SK-N-SH treated with all-trans-retinoic acid at 6 μM for 48 hours (cell line): ENCODE measurements at places on chromosomes 3 and 15.

DNA sequence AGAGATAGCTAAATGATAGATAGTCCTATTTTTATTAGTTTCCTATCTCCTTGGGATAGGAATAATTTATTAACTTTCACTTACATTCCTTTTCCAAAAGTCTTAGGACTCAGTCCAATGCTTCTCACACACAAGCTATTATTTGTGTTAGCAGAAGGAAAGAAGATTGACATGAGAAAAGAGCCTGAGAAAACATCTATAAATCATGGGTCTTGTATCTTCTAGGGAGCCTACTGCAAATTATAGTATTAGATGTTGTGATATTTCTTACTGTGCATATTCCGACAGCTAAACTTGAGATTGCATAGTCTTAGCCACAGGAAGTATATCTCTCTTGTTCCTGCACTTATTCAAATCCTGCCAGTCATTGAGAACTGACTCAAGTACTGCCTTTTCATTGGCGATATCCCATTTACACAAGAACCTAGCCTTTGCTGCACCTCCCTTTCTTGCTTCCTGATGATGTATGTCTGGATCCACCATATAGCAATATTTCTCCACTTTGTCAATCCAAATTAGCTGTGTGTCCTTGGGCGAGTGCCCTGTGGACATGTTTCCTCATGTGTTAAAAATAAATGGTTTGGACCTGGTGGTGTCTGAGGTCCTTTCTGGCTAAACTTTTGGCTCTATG is 245.1 kb upstream of the LMCD1 start:
- no peak for ATAC-seq

DNA sequence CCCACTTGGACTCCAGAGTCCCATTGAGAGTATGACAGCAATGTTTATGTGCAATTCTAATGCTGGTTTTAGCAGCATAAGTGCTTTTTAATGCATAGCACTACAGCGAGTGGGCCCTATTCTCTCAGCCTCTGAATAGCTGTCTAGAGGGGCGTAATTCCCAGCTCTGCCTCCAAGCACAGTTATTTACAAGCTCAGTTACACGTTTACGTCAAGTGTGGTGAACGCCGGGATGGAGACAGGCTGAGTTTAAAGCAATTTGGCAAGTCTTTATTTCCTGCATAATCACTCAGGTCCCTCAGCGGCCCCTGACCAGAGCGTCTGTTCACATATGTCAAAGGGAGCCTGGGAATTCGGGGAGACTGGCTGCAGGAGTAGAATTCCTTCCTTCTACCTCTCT is 43.9 kb downstream of the SOX14 start:
- ATAC-seq: no peak

- ATAC-seq: peak; percentile 42; the same call in 2 of the 3 replicates
These were observed 60.0 kb downstream of the MAGEF1 start for GRCh38 chr3:184651904-184652303.

DNA sequence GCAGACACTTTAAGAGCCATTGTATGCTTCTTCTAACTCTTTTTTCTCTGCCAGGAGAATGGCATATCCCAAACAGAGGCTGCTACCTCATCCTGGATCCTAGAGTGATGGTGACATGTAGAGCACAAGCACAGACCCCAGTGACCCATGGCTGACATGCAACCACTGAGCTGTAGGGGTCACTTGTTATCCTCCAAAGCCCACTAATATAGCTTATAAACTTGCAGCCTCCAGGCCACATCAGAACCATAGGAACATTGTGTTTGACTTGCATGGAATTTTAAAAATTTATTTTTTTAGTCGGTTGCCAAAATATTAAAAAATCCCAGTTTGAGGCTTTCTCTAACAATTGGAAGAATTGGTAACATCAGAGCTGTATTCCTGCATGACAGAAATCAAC is 283.0 kb upstream of the WNT5A start:
- ATAC-seq: no peak; the same call in 2 of the 3 replicates

DNA sequence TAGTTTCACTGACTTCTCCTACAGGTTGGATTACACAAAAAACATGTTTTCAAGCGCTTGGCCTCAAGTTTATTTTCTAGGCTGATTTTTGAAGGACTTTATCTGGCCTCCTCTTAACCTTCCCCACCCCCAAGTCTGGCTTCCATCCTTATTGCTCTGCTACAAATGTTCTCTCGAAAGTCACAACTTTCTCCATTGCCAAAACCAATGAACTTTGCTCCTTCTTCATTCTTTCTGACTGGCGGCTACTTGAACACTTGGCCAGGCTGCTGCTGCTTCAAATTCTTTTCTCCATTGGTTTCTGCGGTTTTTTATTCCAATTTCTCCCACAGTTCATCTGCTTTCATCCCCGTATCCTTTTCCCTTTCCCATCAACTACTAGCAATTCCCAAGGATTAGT is 106.6 kb downstream of the TOP2B start:
- ATAC-seq: no peak

DNA sequence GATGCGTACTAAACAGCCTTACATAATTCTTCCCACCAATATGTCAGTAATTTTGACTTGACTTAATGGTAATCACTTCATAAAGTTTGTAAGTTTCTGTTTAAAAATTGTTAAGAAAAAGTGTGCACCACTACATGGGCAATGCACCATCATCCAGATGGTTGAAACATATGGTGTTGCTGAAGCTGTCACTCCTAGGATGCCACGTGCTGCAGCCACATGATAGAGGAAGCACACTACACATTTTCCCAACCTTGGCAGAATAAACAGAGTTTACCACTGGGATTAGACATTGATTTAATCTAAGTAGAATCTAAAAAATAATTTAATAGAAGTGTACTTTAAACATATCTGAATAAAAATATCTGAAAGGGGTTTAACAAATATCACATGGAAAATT is 1209.9 kb downstream of the NSUN3 start:
- no peak for ATAC-seq

DNA sequence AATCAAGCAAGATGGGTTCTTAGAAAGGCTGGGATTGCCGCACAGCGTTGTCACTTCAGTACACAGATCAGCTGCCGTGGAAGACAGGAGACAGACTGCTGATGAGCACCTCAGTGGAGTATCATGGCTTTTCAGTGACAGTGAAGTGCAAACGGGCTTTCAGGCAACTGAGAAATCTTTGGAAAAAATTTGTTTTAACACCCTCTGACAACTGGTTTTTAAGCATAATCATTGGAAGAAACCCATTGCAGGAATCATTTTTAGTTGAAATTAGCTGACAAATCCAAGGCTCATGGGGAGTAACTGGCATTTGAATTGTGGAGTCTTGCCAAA is 418.8 kb downstream of the OTOL1 start:
- peak; percentile 33 for ATAC-seq

DNA sequence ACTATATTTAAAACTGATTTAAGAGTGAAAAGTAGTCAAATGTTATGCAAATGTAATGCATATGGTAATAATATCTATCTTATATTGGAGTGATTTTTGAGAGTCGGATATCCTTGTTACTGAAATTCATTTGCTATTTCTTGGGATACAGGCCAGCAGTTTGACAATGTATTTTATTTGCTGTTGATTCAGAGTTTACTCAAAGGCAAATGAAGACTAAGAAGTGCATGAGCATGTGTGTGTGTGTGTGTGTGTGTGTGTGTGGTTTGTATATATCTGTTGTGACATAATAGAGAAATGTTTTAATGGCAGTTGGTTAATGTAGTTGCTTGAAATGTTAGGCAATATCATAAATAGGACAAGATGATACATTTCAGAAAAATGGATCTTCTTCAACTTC is 39.0 kb downstream of the UNC13C start:
- no peak for ATAC-seq

- ATAC-seq: no peak
These were observed 686.5 kb downstream of the IGSF11 start for GRCh38 chr3:118348169-118348557.

- ATAC-seq: peak; percentile 7; the same call in 1 of the 3 replicates
These were observed 1.2 kb downstream of the TBL1XR1 start for GRCh38 chr3:177196008-177196455.

GRCh38 chr3:113002679-113003078 is 11.9 kb downstream of the GTPBP8 start:
- ATAC-seq: no peak; the same call in 1 of the 3 replicates

- ATAC-seq: no peak
These were observed 25.4 kb downstream of the MAPKAPK3 start for GRCh38 chr3:50642382-50642781.

DNA sequence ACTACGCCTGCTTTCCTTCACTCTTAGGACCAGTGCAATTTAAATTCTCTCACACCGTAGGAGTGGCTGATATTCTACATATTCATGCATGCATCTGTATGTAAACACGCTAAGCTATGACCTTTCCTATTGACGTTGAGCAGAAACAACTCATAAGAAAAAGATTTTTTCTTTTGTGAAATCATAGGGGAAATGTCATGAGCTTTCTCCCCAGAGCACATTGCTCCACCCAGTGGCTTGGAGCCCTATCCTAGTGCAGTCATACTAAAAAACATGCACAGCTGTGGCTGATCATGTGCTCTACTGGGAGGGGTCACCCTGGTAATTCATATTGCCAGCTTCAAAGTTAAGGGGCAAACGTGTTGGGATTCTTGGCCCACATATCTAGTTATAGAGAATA is 1.8 kb upstream of the MESD start:
- ATAC-seq: no peak

- ATAC-seq: no peak
These were observed 114.0 kb downstream of the CYP19A1 start for GRCh38 chr15:51224428-51224827.

- no peak for ATAC-seq
These were observed 299.4 kb upstream of the GADL1 start for GRCh38 chr3:31193871-31194270.
